ENCODE measurements at places on chromosomes 4 and X.

DNA sequence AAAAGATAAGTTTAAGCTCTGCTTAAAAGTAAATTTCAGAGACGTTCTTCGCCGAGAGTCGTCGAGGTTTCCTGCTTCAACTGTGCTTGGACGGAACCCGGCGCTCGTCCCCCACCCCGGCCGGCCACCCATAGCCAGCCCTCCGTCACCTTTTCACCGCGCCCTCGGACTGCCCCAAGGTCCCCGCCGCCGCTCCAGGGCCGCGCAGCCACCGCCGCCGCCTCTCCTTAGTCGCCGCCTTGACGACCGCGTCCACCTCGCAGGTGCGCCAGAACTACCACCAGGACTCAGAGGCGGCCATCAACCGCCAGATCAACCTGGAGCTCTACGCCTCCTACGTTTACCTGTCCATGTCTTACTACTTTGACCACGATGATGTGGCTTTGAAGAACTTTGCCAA lies 70.8 kb downstream of the FMR1NB start:
- no peak for DNase-seq

- no peak for DNase-seq
Observed at GRCh38 chrX:105872941-105873340, 50.6 kb downstream of the NRK start.

GRCh38 chrX:130702867-130703707 lies 199.9 kb downstream of the ENOX2 start:
- DNase-seq = no peak

GRCh38 chrX:36978886-36979285 lies 29.3 kb upstream of the FAM47C start:
- DNase-seq = no peak

GRCh38 chr4:1727117-1728031 lies 6.1 kb downstream of the TACC3 start:
- DNase-seq = no peak

DNA sequence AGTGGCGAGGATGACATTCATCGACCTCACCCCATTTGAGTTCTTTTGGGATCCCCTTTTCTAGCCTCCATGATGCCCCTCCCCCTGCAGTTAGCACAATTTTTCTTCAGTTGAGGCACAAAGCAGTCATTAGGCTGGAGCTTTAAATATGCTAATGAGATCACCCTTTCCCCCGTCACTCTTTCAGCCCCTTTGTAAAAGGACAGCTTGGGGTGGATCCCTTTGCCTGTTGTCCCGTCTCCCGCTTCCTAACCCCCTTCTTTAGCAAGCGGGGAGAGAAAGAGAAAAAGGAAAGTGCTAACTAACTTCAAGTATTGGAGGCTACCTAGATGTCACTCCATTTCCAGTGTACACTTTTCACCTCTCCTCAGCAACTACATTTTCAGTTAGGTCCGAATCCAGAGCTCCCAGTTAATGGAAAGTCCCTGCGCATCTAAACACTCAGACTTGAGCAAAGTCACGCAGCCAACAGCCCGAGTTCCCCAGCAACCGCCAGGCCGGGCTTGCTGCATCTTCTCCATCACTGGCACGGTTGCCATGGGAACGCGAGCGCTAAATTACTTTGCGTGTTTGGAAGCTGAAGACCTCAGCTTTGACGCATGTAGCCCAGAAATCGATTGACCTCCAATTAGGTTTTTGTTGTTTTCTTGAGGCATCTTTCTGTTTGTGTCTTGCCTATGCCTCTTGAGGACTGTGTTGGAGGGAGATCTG lies 76.8 kb downstream of the RTL5 start:
- DNase-seq = no peak

DNA sequence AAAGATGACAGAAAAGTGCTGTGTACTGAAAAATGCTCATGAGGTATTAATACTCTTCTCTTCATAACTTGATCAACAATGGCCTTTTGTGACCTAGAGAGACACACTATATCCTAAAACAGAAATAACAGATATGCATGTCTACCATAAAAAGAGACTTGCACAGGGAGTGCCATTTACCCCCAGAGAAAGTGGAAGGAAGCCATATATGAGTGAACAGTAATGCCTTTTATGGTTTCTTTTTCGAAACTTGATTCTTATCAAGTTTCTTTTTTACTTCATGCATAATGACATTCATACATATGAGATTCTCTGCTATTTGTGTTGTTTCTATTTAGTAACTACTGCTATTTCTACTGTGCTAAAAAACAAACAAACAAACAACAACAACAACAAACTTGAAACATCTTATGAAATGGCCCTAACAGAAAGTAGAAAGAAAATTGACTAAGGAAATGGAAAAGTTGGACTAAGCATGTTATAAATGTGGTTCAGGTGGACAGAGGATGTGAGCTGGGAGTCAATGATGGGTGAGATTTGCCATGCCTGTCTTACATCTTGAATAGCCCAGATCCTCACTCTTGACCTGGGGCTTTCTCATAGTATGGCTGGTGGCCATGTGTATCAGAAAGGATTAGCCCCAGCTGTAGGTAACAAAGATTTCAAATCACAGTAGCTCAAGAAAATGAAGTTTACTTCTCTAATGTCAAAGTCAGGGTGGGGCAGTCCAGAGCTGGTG lies 43.8 kb downstream of the GEMIN8 start:
- no peak for DNase-seq

DNA sequence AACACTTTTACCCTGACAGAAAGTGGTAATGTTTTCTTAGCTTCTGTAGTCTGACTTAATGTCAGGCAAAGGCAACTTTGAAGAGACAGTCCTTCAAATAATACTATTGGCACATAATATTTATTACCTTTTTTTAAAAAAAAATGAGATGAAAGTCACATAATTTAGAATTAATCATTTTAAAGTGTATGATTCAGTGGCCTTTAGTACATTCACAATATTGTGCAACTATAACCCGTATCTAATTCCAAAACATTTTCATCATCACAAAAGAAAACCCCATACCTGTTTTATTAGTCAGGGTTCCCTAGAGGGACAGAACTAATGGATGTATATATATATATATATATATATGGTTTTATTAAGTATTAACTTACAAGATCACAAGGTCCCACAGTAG lies 94.8 kb upstream of the TEX13A start:
- DNase-seq = no peak

GRCh38 chr4:119261986-119262385 lies 49.5 kb downstream of the USP53 start:
- DNase-seq = no peak

DNA sequence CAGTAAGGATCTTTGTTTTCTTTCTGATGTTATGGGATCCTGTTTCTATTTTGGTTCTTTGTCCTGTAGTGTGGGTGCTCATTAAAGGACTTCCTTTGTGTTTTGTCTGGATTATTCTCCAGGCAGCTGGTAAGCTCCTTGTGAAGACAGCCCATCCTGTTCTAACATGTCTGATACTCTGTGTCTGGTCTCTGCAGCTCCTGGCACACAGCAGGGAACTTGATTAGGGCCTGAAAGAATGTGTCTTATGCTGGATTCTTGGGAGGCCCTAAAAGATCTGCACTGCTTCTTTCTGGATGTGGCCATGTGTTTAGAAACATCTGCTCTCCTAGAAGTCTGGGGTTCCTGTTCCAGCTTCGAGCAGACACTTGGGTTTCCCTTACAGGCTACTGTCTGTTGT lies 38.1 kb upstream of the ATXN3L start:
- DNase-seq = no peak

GRCh38 chr4:111494471-111494870 lies 650.8 kb upstream of the FAM241A start:
- no peak for DNase-seq

DNA sequence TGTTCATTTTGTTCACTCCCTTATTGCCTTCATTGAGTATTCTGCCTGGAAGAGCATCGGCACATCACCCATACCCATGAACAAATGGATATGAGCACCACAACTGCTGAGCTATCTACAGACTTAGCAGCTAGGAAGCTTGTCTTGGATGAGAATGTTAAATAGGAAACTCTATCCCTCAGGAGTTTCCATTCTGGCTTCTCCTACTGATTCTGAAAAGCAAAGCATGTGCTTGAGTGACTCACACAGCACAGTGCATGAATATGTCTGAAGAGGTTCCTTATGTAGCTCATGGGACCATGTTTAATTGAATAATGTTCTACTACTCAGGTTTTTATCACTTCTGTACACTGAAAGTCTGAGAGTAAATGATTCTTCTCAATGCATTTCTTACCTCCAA lies 57.3 kb upstream of the MXRA5 start:
- no peak for DNase-seq

DNA sequence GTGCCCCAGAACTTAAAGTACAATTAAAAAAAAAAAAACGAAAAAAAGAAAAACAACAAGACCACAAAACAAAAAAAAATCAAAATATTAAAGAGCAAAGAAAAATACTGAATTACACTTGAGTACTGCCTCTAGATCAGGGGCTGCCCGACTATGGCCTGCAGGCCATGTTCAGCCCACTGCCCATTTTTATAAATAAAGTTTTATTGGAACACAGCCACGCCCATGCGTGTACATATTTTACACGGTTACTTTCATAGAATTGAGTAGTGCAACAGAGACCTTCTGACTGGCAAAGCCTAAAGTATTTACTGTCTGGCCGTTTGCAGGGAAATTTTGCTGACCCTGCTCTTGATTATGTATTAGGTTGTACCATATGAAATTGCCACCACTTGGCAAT lies 130.5 kb downstream of the ATXN3L start:
- DNase-seq = no peak

DNA sequence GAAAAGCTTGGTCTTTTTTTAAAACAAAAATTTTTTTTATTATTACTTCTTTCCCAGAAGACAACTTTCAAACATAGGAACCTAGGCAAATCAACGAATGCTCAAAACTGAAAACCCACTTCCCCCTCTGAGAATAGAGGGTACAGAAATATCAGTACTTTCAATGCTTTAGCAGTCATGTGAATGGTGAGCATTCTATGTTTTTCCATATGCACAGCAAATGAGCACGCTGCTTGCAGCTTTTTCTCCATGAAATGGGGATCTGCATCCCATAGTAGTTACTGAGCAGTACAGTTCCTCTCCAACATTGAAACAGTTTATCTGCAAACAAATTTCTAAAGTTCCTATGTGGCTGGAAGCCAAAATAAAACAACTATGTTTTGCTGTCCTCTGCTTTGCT lies 108.4 kb upstream of the BMP2K start:
- DNase-seq = no peak

GRCh38 chr4:174794543-174795094 lies 34.4 kb downstream of the GLRA3 start:
- DNase-seq = no peak

DNA sequence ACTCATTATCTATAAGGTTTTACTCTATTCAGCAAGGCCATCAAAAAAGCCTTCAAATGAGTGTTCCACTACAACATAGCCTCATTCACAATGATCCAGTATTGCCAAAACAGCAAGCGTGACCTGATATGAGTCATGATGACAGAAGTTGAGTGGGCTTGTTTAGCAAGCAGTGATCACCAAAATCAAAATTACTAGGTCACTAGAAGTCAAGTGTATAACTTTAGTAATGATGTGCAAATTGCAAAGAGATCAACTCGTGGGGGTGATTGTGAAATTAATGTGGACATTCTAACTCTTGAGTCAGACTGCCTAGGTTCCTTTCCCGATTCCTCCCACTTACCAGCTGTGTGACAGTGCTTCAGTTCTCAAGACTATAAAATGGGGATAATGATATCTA lies 124.5 kb downstream of the CHM start:
- DNase-seq = no peak

DNA sequence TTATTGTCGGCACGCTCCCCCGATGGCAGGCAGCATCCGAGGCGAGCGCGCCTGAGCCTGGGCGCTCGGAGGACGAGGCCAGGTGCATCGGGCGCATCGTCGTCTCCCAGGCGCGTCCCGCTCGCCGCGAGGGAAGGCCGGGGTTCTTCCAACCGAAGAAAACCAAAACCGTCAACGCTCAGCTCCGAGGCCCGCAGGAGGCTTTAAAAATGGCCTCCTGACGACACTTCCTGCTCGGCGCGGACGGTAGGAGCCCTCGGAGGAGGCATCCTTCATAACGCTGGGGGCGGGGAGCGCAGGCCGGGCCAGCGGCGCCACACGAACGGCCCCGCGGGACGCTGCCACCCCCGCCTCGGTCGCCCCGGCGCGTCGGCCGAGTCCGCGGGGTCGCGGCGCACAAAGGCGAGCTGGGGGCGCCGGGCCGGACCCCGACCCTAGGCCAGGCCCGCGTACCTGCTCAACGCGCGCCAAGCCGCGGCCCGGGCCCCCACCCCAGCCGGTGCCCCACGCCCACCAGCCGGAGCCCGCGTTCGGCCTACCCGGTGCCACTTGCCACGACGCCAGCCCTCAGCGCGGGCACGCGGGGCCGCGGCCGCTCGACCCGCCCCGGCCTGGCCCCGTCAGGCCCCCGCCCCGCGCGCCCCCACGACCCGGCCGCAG lies 501 bp downstream of the ZNF518B start:
- DNase-seq = peak; percentile 39

DNA sequence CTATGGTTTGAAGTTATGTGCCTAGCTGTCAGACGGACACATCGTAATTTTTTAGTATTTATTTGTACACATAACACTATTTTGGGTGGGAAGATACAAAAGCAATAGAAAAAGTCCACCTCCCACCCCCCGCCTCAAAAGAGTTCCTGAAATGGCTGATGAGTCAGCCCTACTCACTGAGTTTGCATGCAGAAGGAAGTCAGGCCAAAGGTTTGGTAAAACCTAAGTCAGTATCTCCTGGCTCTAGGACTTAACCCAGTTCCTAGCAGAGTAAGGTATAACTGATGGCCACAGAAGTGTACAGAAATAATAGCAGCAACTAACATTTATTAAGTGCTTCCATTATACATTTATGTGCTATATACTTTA lies 2.9 kb upstream of the KLHL2 start:
- no peak for DNase-seq

DNA sequence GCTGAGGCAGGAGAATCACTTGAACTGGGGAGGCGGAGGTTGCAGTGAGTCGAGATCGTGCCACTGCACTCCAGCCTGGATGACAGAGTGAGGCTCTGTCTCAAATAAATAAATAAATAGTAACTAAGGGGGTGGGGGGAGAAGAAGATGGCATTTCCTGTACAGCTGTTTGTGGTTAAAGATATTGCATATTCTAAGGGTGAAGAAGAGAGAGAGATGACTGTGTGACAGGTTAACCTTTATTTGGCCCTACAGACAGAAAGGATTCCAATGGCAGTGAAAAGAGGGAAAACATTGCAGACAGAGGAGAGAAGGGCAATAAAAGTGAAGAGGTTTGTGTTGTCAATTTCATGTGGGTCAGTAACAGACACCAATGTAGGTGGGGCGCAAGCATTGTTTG lies 9.4 kb downstream of the TASL start:
- DNase-seq = no peak

DNA sequence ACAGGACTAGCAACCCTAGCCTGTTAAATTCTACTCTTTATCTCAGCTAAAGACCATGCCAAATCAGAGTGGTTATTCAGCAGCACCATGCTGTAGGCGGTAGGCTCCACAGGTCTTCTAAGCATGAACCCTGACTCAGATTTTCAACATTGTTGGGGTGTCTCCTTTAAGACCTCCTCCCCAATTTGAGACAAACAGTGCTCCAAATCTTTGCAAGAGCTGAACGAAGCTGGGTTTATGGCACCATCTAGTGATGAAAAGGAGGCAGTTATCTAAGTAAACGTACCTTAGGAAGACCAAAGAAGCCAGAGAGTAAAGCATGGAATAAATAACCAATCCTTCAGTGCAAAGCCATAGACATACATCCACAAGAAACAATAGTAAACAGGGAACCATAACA lies 334.5 kb upstream of the SLC7A11 start:
- no peak for DNase-seq

Measured in stimulated activated CD4-positive, alpha-beta T cell treated with anti-CD3 and anti-CD28 coated beads, Interleukin-2, amount 100 ng/mL, for 4 hours (primary cell).